Urinary bladder (tissue), 4 donors: ENCODE measurements at places on chromosomes 5 and 9. TPM values are rescaled to one million over a fixed set of nuclear protein-coding genes. Genes with fewer than 3 reads are reported as not detected.

DNA sequence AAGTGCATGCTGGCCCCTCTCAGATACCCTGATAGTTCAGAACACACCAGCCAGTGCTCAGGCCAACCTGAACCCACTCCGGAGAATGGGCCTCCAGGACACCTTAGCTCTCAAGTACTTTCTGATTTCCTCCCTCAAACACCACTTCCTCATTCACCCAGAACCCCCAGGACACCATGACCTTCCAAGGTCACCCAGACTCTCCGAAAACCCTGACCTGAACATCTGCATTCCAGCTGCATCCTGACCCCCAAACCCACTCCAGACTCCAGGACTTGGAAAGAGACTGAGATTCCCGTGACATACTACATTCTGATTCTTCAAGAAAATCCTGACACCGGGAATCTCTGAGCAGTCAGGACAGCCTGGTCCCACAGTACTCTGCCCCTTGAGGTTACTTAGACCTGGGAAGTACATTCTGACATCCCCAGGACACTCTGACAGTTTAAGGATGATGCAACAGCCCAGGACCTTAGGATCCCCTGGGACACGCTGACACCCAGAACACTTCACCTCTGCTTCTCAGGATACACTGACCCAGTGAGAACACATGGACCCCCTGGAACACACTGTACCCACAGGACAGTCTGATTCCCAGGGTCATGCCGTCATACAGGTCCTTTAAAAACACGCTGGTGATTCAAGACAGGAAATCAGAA is 747 bp upstream of the PROP1 start:
- DNase-seq: no peak

GRCh38 chr9:752681-753200 is 88.8 kb upstream of the DMRT1 start:
- no peak for DNase-seq

DNA sequence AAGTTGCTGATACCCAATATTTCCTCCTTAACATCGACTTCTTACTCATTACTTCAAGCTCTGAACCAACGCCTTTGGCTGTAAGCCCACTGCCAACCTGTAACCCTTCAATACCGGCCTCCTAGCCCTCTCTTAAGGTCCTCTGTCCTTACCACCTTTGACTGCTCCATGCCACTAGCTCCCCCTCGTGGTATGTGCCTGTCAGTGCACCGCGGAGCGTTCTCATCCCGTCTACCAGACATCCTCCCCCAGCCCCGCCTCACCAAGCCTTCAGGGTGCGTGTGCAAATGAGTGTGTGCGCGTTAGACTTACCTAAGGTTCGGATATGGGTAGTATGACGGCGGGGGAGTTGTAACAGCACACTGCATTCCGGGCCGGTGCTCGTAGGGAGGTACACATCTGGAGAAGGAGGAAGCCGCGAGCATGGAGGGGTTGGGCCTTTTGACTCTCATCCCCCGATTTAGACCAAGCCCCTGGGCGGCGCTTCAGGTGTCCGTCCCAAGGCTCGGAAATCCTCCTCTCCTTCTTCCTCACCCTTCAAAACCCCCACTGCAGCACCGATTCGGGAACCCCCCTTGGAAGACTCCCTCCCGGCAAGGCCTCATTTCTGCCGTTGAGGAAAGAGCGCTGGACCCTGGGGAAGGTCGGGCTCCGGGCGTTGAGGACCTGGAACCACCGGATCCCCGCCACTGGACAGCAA is 2.8 kb upstream of the MYORG start:
- DNase-seq: peak; percentile 58

DNA sequence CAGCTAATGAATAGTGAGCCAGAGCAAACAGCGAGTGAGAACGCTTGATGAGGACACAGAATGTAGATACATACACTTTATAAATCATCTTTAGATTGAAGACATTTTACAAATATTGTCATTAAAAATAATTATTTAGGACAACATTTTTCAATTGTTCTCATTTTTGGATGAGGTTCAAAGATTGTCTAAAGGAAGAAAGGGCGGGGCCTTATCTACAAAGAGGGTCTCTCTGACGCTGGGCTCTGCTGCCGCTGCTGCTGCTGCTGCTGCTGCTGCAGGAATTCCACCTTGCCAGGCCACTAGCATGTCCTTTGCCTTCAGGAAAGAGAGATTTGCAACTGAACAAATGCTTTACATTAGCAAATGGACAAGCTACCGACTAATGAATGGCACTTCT is 220.7 kb upstream of the TMEM161B start:
- DNase-seq: no peak

- DNase-seq: no peak
These were observed 100.5 kb upstream of the CCDC152 start for GRCh38 chr5:42655982-42656650.

Gene CLIC3
- 11.0 TPM for polyA plus RNA-seq
